ENCODE measurements at places on chromosomes 5 and 9.

DNA sequence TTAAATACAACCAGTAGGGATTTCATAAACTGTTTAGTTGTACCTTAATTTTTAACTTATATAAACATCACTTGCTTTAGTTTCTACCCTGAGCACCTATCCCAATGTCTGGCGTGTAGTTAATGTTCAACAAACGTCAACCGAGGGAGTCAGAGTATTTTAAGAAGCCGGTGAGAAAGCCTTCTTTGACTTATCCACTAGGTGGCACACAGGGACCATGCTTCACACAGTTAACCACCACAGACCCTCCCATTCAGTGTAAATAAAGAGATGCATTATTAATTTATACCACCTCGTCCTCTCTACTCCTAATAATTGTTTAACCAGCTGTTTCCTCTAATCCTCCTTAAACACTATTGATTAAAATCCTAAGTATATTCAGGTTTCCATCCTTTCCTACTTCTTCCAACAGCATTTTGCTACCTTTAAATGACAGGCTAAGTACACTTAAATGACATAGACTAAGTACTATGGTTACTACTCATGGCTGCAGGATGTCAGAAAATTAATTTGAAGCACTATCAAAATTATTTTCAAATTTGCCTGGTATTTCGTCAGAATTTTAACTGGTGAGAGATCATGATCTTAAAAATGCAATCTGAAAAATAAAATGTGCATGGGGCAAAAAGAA is 2.3 kb downstream of the HAPLN1 start:
- DNase-seq, result peak; percentile 86

DNA sequence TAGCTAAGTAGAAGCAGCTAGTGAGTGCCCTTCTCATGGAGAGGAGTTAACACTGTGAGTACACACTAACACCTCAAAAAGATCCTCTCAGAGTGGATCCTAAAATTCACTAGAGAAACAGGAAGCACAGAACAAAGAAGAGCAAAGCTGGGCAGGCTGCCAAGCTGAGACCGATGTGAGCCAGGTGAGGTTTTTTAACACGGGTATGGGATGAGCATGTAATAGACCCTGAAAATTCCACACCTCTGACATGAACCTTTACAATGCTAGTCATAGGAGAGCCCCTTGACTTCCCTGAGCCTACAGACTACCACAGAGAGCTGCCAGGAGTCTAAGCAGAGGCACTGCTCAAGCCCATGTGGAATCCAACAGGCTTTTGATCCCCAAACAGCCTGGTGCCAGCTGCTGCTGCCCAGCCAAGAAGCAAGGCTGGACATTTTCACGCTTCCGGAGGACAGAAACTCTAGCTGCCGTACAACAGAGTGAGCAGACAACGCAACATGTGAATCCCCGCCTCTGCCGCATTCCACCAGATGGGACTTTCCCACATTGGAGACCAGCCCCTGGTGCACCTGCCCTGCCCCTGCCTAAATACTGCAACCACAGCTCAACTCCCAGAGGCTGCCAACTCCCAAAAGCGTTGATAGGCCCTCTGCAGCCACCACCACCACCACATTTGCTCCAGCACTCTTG is 280.8 kb downstream of the CDH10 start:
- DNase-seq, result no peak

DNA sequence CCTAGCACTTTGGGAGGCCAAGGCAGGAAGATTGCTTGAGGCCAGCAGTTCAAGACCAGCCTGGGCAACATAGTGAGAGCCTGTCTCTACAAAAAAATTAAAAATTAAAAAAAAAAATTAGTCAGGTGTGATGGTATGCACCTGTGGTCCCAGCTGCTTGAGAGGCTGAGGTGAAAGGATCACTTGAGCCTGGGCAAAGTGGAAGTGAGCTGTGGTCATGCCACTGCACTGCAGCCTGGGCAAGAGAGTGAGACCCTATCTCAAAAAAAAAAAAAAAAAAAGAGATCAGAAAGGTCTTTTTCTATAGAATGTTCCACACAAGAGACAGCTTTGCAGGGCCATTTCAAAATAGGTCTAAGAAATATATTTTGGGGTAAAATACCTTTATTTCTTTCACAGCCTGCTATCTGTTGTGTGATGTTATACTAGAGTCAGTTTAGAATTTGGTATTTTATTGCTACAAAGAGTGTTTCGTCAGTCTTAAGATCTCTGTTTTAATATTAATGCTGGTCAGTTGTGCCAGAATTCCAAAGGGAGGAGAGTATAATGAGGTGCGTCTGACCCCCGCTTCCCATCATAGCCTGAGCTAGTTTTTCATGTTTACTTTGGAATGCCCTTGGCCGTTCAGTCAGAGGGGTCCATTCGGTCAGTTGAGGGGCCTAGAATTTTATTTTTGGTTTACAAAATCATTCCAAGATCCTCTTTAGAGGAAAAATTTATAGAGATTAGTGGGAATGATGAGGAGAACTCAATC is 9.4 kb downstream of the LNPEP start:
- DNase-seq, result no peak

- DNase-seq, result no peak
Observed at GRCh38 chr9:137229903-137230704, 597 bp upstream of the SLC34A3 start.

All from Kasumi-1 (cell line).